ENCODE measurements at places on chromosomes 1 and 21.

DNA sequence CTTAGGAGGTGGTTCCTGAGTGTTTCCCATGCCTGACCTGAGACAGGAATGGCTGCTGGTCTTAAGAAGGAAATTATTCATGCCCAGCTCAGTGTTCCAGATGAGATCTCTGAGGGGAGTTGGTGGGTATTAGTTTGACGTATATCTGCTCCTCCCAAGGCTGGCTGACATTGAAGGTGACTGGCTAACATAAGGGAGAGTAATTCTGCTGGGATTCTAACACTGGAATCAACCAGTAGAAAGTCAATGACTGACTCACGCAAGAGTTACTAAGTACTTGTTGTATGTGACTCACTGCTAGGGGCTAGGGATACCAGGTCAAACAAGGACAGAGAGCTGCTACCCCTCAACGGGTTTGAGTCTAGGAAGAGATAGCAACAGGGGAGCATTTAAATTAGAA is 177.3 kb downstream of the CACNA1E start:
- DNase-seq, result no peak

- no peak for DNase-seq
Observed at GRCh38 chr1:29311352-29312030, 75.2 kb downstream of the PTPRU start.

- DNase-seq, result no peak
Observed at GRCh38 chr1:145716641-145717345, 2.5 kb upstream of the CD160 start.

DNA sequence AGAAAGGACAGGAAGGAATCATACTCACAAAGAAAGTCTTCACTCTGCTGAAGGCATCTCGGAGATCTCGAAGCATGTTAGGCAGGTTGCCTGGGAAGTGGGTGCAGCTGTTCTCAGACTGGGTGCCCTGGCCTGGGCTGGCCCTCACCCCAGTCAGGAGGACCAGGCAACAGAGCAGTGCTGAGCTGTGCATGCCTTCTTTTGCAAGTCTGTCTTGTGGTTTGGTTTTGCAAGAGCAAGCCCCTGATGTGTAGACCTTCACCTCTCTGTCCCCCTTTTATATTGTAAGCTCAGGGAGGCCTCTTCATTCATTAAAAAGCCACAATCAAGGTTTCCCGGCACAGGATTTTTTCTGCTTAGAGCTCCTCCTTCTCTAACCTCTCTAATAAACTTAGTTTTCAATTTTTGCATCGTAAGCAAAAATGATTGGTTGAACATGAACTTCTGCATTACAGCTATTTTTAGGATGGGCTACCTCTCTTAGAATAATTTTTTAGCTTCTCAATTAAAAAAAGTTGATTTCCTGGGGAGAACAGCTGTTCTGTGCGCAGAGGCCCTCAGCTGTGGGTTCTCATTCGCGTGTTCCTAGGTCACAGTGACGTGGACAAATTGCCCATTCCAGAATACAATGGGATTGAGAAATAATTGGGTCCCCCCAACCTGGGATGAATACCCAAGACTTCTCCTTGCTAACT is at the start of gene IL10:
IL10 (minus strand) TSS at position 252 of the 695 bp plus-strand sequence; CDS start at position 193, 59 bp downstream.
- no peak for DNase-seq

DNA sequence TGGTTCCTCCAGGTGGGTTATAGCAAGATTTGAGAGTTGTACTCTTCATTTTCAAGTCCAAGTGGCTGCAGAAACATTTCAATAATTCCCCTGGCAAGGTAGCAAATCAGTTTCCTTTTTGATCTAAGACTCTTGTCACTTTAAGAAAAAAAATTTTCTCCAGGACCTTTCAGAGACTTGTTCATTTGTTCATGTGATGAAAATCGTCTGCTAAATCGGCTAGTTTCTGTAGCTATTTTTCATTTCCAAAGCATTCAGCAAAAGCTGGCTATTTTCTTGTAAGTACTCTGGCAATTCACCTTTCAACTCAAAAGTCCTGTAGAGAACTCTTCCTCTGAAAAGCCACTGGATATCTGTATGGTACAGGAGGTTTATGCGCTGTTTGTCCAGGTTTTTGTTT is 93.5 kb downstream of the LTN1 start:
- no peak for DNase-seq

GRCh38 chr1:60762176-60762575 is 320.2 kb upstream of the NFIA start:
- no peak for DNase-seq

DNA sequence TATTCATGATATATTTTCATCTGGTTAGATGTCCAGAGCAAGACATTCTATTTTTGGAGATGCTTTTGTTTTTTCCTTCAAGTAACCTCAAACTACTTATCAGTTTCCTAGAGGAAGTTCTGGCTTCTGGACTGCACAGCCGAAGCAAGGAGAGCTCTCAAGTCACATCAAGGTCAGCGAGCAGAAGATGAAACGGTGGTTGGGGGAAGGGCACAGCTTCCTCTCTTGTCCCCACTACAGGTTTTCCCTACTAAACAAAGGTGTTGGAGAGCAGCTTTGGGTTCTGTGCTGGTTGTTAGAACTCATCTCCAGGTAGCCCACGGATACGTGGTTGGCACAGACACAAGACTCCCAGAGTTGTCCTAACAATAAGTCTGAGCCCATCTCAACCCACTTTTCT is 5.1 kb upstream of the PLEKHO1 start:
- DNase-seq, result no peak

DNA sequence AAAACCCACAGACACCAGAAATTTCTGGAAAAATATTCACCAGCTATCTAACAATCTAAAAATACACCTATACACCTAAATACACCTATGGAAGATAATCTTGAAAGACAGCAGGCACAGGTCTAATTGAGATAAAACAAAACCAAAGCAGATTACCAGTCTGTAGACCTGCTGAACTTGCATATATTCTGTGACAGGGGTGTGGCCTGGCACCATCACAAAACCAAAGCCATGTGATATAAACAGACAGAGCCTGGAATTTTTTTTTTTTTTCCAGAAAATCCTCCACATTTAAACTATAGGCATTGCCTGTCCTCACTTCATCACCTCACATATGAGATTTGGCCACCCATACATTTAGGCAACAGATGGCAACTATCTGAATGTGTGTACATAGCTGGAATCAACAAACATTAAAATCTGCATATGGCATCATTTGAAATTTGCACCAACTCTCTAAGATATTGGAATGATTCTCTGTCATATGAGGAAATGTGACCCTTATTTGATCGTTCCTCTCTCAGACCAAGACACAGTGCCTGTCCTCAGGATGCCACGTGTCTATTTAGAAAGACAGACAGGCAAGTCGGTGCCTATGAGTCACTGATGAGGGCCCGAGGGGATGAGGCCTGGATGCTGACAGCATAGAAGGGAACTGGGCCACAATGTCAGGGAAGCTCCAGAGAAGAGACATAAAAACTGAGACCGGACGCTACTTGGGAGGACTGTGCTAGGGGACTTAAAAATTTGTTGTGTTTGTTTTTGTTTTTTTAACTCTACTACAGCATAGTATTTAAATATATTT is 32.6 kb downstream of the NMNAT2 start:
- DNase-seq, result no peak

- DNase-seq, result no peak
Observed at GRCh38 chr1:223486366-223486765, 93.2 kb downstream of the CCDC185 start.

GRCh38 chr1:4978660-4979390 is 324.4 kb downstream of the AJAP1 start:
- no peak for DNase-seq

- no peak for DNase-seq
Observed at GRCh38 chr21:42252778-42253340, 33.9 kb downstream of the ABCG1 start.

DNA sequence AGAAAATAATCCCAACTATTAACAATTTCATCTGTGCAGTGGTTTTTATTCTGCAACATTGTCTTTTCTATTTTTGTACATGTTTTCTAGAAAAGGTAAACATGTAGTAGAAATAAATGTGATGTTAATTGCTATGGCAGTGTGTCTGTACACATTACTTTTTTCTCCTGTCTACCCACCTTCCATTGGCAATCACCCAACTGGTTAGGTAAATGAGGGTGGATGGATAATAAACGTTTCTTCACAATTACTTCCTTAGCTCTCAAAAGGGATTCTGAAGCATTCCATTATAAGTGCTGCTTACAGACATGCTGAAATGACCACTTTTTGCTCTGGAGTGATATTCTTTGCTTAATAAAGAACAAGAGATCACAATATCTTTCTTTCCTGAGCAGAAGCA is 61.4 kb downstream of the MAGI3 start:
- DNase-seq, result no peak

DNA sequence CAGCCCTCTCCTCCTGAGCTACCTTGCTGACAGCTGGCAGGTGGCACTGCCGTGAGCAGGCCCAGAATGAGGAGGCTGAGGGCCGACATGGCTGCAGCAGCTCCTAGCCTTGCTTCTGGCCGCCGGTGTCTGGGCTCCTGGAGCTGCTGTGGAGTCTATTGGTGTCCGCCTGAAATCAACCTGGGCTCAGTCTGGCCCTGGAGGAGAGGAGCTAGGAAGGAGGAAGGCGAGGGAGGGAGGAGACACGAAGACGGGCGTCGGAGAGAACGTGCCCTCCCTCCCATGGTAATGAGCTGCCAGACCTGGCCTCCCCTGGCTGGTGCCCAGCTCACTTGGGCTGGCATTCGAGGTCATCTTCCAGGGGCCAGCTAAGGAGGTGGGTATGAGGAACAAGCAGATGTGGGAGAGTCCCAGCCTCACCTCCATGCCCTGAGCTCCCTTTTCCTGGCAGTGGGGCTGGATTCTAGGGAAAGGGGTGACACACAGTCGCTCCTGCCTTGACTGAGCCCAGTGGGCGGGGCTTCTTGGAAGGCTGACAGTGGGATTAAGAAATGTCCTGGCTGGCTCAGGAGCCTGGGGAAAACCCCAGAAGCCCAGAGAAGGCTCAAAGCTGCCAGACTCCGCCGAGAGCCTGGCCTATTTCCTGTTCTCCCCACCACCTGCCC is at the start of gene PDZK1IP1:
PDZK1IP1 (minus strand) TSS at position 193 of the 665 bp plus-strand sequence; CDS start at position 89, 104 bp downstream.
- DNase-seq, result no peak

DNA sequence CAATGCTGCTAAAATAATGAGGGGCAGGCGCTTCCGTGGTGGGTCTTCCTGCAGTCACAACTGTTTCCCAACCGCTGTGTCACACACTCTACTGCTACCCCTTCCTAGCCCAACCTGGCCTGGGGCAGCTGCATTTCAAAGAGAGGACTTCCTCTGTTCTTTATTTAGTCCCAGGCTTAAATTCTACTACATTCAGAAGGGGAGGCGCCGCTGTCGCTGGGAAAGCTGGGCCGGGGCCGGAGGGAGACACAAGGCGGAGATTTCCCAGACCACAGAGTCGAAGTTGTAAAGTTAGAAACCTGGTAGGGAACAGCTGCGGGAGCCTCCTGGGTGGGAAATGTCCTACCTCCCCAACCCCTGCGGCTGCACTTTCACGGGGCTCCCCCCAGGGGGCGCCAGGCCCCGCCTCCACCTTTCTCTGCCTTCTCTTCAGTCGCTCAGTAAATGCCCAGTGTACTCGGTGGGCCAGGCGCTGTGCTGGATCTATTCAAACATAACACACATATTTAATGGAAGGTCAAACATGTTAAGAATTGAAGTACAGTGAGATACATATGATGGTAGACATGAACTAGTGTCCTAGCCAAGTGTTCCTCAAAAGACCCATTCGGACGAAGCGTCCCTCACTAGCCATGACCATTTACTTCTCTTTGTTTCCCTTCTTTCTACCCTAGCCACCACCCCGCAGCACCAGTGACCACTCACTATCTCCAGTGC is 23.1 kb downstream of the DYRK3 start:
- DNase-seq, result no peak

DNA sequence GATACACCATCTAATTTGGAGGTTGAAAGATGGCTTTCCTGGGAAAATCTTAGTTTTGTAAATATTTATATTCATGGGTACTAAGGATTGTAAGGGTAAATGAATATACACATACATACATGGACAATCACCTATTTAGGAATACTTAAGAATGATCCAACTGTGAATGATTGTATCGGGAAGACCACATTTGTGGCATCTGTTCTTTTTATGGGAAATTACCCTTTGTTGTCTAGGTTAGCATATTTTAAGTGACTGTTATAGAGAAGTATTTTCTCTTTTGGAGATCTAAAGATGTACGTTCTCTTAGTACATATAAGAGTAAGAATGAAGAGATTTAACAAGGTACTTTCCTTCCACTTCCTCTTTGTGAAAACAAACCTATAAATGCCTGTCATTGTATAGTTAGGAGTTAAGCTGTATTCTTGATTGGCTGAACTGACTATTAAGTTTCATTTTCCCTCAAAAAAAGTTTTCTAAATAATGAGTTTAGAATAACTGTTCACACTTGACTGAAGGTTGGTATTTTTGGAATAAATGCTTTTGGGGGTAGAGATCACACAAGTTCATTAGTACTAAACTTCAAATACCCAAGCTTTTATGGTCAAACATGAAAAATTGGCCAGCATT is 26.7 kb downstream of the SNX7 start:
- no peak for DNase-seq

- no peak for DNase-seq
Observed at GRCh38 chr21:44701541-44701940, 4.6 kb downstream of the KRTAP10-12 start.

- no peak for DNase-seq
Observed at GRCh38 chr1:247324204-247324787, 7.4 kb downstream of the ZNF496 start.

DNA sequence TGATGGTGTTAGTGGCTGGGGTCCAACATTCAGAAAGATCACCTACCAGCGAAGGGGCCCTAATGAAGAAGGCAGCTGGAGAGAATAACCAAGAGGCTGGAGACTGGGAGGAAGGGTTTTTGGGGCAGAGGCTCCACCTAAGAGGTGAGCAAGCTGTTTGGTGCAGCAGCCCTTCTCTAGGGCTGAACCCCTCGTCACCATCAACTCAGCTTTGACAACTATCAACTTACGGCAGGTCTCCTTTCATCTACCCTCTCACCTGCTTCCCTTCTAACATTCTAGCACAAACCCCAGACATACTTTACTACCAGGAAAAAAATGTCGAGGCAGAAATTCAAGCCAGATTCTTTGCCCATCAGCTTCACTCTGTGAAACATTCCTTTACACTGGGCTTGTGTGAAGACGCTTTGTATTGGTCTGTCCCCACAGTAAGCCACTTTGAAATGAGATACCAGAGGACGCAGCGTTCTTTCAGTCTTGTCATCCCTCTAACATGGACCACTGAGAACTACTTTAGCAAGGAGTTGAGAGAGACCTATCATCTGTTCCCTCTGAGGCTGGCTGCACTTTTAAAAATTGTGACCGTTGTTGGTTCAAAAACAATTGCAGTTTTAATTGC is 84.6 kb downstream of the RAVER2 start:
- no peak for DNase-seq

Measured in muscle of arm (tissue), 14 donors.